ENCODE measurements at places on chromosomes 13 and 19. TPM values are rescaled to one million over a fixed set of nuclear protein-coding genes. Genes with fewer than 3 reads are reported as not detected.

- no peak for DNase-seq
Observed at GRCh38 chr13:107968470-107968869, 246.9 kb downstream of the LIG4 start.

GRCh38 chr13:79241697-79242096, 164.4 kb downstream of the RBM26 start:
- no peak for DNase-seq

DNA sequence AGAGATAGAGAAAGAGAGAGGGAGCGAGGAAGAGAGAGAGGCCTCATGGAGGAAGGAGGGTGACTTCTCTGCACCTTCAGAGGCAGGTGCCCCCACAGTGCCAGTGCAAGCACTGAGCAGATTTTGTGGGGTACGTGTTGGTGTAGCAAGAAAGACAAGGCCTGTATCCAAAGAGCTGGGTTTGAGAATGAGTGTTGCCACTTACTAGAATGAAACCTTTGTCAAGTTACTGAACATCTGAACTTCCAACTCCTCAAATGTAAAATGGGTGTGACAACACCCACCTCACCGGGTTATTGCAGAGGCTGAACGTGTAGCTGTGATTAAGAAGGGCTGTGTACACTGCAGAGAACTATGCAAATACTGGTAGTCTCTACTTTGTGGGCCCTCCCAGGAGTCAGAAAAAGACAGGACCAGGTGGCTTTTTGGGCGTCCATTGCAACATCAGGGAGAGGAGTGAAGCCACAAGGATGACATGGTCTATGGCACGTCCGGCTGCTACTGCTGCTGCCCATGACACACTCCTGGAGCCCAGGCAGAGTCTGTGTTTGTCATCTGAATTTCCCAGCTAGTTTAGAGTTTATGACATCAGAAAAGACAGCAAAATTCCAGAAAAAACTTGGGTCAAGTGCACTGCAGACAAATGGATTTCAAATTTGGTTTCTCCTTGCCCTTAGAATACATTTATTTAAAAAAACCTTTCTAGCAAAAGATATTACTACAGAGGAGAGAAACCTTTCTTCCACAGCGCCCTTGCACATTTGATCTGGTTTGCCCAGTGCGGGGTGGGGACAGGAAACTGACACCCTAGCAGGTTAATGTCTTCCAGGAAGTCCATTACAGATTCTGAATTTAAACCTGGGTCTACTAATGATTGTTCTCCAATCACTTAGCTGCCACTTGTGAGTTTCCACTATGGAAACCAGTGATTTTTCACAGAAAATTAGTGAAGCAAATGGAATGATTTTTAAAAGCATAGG, 54.0 kb upstream of the ATP12A start:
- DNase-seq = no peak

DNA sequence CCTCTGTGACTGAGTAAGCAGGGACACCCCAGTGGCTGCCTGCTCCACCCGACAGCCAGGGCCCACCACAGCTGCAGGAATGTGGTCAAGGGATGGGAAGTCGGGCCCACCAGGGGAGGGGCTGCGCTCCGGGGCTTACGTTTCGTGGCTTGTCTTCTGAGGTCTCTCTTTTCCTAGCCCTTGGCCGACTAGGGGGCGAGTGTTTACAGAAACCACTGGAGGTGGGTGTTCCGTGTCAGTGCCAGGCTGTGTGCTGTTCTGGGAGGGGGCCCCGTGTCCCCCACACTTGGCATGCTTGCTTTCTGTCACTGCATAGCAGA, 4.5 kb downstream of the ADAT3 start:
- no peak for DNase-seq

GRCh38 chr19:1491849-1492170, 829 bp downstream of the REEP6 start:
- DNase-seq = no peak

Gene DNAJC15
- total RNA-seq = 18.7 TPM

Gene ELAVL3
- 0.45 TPM for total RNA-seq

Gene RXFP2
- total RNA-seq = not detected
